IMR-90 (cell line): ENCODE measurements at places on chromosomes 6 and 20.

DNA sequence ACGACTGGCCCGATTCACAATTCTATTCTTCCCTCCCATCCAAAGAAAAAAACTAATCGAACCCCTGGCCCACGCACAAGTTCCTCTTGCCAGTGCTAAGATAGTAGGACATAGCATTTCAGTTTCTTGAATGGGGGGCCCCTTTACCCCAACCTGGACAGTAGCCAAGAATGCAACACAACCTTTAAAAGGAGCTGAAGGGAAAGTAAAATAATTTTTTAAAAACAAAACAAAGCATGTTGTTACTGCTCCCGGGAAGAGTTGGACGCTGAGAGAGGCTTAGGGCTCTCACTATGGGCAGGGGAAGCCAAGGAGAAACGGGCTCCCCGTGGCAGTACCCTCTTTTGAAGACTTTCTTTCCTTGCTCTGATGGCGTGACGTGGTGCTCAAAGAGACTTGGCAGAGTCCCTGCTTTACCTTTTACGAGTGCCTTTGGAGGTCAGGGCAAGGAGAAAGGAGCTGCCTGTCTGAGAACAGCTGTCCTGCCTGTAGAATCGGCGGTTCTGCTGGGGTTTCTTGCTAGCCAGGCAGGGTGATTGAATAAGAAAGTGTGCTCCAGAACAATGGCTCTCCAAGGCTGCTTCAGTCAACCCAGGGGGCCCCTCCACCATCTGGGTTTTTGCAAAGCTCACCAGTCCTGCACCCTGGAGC, 5.8 kb downstream of the TFAP2C start:
- DNase-seq, result no peak

GRCh38 chr20:6744805-6745204, 22.7 kb upstream of the BMP2 start:
- no peak for DNase-seq

DNA sequence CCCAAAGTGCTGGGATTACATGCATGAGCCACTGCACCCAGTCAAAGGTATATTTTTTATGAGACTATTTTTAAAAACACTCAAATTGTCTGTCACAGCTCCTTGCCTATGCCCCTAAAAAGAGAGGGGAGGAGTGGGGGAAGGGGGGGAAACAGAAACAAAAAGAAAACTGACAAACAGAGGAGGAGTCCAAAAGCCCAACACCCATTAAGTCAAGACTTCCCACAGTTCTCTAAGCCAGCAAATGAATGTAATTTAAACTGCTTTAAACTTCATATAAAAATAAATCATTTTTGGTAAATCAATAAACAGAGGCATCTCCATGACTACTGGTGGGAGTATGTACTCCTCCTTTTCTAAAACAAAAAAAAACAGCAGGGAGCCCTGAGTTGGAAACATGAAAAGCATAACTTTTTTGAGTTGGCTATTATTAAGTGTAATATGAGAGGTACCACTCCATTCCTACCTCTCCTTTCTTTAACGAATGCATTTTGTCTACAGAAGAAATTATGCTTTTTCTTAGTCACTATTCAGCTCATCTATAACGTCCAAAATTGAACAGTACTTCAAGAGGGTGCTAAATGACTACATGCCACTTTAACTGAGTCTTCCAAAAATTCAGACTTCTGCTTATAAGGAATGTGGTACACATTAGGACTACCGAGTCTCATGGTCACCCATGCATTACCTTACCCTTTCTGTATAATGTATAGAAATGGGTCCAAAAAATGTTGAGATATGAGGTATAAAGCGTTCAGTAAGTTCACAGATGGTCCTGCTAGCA, 119.0 kb upstream of the PRSS16 start:
- DNase-seq, result no peak

DNA sequence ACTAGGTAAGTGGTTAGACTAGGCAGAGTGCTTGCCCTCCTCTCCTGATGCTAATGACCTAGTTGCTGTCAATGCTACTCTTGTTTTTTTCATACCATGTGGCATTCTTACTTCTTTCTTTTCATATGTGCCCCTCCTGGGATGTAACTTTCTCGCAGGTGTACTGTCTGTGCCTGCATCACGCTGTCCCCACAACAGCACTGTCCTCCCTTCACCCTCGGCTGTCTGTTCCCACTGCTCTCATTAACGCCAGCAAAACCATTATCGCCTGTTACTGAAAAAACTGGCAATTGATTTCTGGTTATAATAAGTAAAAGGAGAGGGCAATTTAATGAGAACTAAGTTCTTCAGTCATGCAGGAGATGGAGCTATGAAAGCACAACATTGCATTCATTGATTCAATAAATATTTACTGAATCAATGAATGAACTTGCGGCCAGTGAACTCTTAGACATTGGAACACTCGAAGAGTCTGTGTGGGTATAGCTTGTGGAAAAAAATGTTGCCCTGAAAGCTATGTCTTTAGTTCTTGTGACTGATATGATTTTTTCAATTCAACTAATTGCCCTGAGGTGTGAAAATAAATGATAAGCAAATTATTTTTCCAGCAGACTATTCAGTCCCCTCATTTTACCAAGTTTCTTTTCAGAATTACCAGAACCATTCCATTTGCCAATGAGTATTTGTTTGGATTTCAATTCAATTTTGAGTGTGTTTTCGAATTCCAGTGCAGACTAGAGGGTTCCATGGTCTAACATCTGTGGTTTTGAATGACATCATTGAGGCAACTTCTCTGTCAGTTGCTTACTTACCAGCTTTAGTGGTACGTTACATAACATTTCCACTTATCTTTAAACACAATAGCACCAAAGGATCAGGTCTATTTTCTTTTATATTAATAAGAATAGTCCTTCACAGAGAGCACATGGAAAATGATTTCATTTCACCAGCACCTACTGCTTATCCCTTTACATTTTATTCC, 2.1 kb downstream of the SLC17A4 start:
- no peak for DNase-seq

GRCh38 chr6:133460101-133460500, 218.9 kb downstream of the EYA4 start:
- no peak for DNase-seq

DNA sequence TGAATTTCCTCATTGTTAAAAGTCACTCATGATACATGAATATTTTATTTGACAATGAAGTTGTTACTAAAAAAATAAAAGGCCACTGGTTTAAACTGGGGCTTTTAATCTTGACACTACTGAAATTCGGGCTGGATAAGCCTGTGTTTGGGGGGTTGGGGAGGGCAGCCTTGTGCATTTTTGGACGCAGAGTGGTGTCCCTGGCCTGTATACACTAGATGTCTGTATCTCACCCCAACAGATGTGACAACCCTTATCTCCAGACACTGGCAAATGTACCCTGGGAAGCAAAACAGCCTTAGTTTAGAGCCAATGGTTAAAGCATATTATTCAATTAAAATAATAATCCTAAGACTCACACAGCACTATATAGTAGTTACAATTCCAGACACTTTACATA, 24.8 kb downstream of the MAN1A1 start:
- no peak for DNase-seq

DNA sequence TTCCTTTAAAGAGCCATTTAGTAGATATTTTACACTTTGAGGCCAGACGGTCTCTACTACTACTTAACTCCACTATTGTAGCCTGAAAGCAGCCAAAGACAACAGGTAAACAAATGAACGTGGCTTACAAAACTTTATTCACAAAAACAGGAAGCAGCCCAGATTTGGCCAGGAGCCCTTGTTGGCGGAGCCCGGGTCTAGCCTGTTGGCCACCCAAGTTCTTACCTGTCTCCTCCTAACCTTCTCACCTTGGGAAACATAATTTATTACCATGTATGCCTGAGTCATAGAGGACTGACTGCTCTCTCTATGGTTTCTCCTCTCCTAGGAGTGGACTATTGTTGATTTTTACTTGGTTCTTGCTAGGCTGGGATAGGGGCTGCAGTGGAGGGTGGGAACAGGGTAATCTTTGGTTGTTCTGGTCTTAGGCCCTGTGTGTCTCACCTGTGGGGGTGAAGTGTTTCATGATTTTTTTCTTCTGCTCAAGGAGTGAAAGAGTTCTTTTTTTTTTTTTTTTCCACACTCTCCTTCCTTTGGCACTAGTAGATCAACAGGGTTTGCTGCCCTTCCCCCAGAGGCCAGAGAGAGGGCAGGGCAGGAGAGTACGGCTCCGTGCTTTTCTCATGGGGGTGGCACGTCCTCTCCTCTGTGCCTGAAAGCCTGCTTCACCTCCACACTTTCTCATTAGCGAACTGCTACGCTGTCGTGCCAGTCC, 90.0 kb downstream of the RPP40 start:
- no peak for DNase-seq
